HuH-7 (cell line): ENCODE measurements at places on chromosomes 1 and 21.

GRCh38 chr1:47810964-47811682 lies 186.1 kb downstream of the TRABD2B start:
- no peak for DNase-seq

DNA sequence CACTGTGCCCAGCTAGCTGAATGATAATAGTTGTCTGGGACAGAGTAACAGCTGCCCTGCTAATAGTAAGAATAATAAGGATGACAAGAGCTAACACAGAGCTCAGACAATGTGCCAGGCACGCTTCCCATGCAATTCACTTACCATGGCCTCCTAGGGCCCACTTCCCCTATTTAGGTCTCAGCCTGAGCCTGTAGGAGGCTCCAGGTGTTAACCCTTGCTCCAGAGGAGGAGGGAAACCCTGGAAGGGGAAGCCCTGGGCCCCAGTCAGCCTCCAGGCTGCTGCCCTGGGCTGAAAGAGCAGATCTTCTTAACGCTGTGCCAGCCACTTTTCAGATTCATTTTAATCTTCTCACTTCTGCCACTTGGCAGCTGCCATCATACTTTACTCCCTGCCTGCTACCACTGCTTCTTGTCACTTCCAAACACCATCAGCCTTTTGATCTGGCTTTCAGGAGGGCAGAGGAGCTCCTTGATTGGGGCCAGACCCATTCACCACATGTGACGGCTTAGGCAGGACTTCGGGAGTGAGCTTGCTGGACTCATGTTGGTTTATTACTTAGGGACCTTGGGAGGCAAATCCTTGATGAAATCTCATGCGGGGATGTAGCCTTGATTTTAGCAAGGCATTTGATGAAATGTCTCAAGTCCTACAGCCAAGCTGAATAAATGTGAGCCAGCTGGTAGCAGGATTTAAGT lies 66.7 kb upstream of the PARP1 start:
- DNase-seq: no peak

GRCh38 chr1:179105393-179105792 lies 23.5 kb downstream of the TOR3A start:
- peak; percentile 45 for DNase-seq

- DNase-seq: peak; percentile 26
Measured at GRCh38 chr1:208235982-208236761, 8.0 kb downstream of the PLXNA2 start.

- DNase-seq: no peak
Measured at GRCh38 chr21:38777531-38777930, 28.2 kb upstream of the ETS2 start.

- DNase-seq: no peak
Measured at GRCh38 chr1:219413536-219413935, 199.4 kb downstream of the ZC3H11B start.

DNA sequence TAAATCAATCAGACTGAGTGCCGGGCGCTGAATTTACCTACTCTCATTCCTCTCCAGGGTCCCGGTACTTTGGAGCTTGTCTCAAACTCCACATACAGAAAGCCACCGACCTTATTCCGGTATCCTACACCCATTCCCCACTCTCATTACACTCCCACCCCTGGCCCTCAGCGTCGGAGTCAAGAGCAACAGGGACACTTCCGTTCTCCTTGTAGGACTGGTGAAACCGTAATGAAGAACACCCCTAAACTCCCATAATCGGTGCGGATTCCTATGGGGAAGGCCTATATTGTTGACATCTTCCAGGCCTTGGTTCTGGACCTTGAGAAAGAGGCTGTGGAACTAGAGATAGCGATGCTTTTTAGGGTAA lies 798 bp downstream of the ZBED6 start:
- DNase-seq: no peak

DNA sequence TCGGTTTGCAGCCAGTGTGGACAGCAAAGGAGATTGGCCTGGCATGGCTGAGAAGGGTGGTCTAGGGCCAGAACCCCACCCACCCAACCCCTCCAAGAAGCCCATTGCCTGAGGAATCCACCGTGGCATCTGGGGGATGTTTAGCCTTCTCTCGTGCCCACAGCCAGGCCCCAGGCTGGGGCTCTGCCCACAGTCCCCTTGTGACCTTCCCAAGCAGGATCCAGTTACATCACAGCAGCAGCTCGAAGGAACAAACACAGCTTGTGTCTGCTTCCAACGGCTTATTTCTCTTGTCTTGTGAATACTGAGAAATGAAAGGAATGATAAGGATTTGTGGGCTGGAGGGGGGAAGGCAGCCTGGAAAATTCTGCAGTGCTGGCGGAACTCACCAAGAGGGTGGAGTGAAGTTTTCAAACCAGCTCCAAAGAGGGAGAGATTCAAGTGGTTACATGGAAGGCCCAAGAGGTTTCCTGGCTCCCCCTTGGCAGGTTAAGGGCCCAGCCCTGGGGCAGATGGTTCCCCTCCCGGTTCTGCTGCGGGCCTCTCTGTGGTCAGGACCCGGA lies 61.6 kb downstream of the DHRS3 start:
- no peak for DNase-seq

DNA sequence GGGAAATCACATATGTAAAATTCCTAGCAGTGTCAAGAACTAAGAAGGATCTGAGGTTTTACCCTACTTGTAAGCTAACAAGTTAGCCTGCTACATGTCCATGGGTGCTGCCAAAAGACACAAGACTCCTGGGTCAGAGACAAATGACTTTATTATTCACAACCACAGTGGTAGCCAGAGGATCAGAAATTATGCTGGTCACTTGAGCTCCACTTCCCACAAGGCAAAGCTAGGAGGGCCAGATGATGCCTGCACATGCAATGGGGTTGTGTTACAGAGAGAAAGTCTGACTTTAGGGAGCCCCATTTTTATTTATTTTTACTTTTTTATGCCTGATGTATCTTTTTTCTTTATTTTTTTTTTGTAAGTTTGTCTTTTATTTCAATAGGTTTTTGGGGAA lies 136.8 kb downstream of the S1PR1 start:
- no peak for DNase-seq

DNA sequence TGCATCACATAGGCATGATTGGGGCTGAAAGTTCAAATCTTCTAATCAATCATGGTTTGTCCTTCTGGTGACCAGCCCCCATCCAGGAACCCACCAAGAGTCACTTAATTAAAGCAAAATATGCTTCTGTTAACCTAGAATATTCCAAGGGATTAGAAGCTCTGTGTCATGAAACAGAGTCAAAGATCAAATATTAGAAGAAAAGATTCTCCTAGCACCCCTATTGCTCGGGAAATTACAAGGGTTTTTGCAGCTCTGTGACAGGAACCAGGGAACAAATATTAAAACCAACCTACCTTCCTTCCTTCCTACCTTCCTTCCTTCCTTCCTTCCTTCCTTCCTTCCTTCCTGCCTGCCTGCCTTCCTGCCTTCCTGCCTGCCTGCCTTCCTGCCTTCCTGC lies 31.8 kb upstream of the ACTN2 start:
- DNase-seq: no peak

GRCh38 chr1:58287894-58288623 lies 258.5 kb downstream of the OMA1 start:
- no peak for DNase-seq

DNA sequence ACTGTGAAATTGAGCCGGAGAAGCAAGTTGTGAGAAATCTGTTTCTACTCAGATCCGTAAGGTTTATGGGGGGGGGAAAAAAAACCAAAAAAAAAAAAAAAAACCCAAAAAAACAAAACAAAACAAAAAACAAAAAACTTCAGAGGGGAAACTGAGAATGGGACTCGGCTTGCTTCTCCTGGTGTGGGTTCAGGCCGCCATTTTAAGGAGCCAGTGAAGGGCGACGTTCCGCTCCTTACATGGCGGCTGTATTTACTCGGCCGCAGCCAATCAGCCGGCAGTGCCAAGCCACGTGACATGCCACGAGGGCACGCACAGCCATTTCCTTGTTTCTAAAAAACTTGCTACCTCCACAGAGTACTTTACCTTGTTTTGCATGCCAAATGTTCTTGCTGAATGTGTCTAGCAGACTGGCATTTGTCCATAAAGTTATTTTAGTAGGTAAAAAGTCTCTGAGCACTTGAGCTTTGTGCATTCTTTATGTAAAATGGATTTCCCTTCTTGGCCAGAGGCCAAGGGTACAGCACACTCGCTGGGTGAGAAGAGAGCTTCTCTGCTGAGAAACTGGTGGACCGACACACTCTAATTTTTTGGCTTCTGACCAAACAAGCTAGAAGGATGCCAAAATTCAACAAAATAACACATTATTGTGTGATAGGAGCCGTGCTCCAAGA lies 101.8 kb downstream of the NFIA start:
- peak; percentile 61 for DNase-seq

DNA sequence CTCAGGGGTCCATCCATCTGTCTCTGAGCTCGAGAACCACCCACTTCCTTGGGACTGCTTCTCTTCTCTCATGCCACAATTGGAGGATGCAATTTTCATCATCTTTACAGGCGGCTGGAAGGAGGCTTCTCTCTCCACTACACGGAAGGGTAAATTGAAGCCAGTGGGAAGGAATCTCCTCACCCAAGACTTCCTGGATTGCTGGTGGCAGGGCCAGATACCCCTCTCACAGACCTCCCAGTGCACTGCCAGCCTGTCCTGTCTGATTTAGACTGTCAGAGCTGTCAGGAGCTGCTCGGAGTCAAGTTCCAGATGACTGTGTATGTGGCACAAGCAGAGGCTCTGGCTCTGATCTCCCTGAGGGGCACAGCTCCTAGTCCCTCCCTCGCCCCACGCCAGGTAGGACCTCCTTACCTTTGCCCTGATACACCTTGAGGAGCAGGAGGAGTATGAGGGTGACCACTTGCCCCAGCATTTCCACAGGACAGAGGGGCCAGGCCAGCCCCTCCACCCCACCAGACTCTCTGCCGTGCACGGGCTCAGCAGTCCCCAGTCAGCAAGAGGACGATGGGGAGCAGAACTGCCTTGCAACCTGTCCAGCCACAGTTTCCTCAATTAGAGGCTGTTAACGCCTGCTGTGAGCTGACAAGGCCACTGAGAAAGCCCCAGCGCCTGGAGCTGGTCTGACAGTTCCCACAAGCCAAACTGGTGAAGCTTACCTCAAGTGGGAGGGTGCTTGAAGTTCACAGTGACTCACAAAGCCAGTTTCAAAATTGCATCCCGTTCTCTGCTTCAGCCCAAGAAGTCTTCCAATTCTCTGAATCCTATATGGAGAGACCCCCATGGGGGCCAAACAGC lies at the start of gene CD244:
CD244 (minus strand) TSS at position 685 of the 858 bp plus-strand sequence; CDS start at position 475, 210 bp downstream.
- DNase-seq: no peak

- DNase-seq: no peak
Measured at GRCh38 chr1:58397187-58397820, 149.2 kb downstream of the OMA1 start.

DNA sequence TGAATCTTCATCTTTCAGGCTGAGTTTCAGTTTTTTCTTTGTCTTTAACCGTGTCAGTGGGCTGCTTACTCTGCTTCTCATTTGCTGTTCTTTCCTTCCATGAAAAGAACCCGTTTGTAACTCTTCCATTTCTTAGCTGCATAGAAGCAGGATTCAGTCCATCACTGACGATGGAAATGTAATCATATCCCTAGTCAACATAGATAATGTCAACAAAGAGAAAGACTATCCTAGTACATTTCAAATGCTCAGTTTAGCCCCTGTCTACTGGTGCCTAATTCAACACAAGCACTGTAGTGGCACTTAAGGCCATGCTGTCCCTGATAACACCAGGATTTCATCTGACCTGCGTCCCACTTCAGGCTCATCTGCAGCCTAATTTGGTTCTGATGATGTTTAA lies 376 bp downstream of the GBP1 start:
- DNase-seq: no peak

DNA sequence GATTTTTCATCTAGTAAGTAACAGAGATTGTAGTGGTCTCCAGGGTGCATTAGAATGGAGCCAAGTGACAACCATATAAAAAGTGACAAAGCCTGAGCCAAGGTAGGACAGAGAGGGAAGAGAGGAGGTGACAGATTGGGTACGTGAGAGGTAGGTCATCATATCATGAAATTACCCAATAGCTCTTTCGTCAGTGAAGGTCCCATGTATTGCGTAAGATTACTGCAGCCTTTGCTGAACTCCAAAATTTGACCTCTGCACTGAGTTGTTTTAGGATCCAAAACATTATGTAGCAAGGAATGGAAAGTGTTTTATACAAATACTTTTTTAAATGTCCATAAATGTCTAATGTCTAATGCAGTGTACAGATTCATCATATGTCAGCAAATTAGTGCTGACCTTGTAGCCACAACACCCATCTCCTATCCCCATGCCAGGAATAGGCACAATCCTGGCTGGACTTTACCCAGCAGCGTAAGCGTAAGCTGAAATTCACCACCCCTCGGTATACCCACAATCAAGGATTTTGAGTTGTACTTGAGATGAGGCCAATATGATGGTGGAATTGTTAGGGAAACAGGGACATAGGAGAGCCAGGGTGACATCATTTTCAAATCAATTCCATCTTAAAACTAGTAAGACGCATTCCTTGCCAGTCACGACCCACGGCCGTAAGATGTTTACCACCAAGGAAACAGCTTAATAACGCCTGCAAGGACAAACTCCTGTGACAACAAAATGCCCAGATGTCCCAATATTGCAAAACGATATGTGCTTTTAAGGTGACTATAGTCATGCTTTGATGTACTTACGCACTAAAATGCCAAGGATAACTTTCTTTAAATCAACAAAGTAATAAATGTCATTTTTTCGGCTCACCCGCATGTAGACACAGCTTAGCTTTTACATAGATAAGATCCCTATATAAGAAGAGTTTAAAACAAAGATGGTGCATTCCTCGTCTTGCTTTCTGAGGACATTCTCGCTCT lies 38.1 kb upstream of the GREM2 start:
- DNase-seq: no peak

GRCh38 chr1:114820392-114820791 lies 34.3 kb upstream of the SYCP1 start:
- no peak for DNase-seq

DNA sequence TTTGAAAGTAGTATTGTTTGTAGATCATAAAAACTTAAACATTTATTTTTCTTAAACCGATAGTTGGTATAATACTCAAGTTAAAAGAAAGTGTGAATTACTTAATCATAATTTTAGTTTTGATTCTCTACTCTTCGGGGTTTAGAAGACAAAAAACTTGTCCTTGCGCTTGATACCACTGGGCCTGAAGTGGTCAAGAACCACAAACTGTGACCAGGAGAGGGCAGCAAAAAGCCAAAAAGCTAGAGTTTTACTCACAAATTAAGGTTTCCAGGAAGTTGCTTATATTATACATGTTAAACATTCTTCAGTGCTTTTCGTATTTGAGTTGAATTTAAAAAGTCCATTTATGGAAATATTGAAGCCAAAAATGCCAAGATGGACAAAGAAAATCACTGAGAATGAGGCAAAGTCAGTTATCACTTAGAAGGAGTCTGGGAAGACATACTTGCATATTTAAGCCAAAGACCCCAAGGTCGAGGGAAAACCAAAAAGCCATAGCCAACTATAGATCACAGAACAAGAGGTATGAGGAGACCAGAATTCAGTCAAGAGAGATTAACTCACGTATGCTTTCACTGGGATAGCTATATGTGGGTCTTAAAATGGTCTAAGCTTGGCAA lies 34.2 kb downstream of the EFCAB7 start:
- DNase-seq: peak; percentile 4

- DNase-seq: peak; percentile 30
Measured at GRCh38 chr1:147723691-147724323, 36.6 kb downstream of the GJA5 start.
